ENCODE measurements at places on chromosomes 7 and 10.

DNA sequence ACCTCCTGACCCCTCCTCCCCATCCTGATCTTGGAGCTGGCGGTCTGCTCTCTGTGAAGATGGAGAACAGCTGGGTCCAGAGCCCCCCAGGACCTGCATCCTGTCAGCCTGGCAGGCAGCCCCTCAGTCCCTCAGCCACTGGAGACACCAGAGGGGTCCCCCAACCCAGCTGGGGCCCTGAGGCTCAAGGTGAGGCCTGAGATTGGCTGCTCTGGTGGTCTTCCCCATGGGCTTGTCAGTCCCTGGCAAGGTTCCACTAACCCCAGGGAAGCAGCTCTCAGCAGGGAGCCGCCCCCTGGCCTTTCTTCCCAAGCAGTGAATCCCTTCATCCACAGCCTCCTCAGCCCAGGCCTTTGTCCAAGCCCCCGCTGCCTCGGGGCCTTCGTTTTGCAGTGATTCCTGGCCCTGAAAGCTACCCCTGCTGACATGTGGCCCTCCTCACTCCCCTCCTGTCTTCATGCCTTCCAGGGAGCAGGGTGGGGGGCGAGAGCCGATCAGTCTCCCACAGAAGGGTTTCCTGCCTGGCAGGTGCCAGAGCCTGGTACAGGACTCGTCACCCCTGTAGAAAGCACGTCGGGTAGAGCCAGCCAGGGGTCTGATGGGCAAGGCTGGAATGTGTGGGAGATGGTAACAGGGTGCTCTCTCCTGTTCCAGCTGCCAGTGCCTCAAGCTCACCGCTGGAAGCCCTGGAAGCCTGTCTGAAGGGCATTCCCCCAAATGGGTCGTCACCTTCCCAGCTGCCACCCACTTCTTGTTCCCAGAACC is 48.5 kb downstream of the ZNF467 start:
- no peak for DNase-seq

GRCh38 chr10:34492081-34492480 is 323.0 kb downstream of the PARD3 start:
- no peak for DNase-seq

DNA sequence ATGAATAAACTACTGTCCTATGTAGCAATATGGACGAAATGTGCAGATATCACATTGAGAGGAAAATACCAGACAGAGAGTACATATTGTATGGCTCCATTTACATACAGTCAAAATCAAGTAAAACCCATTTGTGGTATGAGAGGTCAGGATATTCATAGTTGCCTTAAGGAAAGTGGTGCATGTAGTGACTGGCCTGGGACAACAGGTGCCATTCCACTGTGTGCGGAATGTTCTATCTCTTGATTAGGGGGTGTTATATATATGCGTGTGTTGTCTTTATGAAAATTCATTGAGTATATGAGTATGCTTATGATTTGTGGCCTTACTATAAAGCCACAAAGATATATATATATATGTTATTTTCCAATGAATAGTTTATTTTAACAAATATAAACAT is 964.0 kb downstream of the SORCS3 start:
- no peak for DNase-seq

DNA sequence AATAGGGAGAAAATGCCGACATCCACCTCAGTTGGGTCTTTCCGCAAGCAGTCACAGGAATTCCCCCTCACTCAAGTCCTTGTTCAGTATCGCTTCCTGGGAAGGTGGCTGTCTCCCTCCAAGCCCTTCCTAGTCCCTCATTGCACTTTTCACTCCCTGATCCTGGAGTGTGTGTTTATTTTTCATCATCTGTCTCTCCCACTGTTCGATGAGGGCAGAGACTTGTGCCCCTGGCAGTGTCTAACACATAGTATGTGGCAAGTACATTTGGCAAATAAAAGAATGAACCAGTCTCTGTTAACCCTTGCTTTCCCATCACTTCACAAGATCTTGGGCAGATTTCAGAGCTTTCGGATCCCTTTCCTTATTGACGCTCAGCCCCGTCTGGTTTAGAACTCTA is 24.0 kb upstream of the CACUL1 start:
- no peak for DNase-seq

DNA sequence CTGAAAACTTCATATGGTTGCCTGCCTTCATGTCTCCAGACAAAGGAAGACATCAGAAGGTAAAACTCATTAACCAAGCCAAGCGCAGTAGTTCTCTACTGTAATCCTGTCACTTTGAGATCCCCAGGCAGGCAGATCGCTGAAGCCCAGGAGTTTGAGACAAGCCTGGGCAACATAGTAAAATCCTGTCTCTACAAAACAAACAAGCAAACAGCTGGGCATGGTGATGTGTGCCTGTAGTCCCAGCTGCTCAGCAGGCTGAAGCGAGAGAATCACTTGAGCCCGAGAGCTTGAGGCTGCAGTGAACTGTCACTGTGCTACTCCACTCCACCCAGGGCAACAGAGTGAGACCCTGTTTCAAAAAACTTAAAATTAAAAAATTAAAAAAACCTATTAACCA is 467.4 kb upstream of the SORCS1 start:
- DNase-seq: no peak
